ENCODE measurements at places on chromosomes 1 and 21. TPM values are rescaled to one million over a fixed set of nuclear protein-coding genes. Genes with fewer than 3 reads are reported as not detected.

GRCh38 chr1:35379317-35380000 lies 111.0 kb downstream of the ZMYM4 start:
- DNase-seq = no peak

DNA sequence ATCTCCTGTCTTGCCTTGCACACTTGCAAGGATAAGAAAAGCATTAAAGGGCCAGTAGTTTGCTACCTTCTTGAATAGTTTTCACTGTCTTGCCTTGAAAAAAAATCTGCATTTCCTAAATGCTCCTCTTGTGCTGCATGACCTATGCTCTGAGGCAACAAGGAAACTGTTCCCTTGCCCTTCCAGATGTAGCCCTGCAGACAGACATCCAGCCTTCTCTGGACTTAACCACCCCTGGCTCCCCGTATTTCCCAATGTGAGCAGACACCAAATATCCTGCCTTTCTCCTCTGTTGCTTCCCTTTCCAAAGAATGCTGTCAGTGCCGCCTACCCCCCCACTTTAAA lies 177.6 kb downstream of the GABPA start:
- DNase-seq = no peak

Gene SPATC1L
- 6.9 TPM for total RNA-seq

- no peak for DNase-seq
Observed at GRCh38 chr1:77631751-77632150, 50.7 kb downstream of the ZZZ3 start.

Gene GPA33
- total RNA-seq = not detected

Gene DNAH14
- total RNA-seq = 1.8 TPM

Measured in activated naive CD8-positive, alpha-beta T cell treated with anti-CD3 and anti-CD28 coated beads for 36 hours (primary cell).